ENCODE measurements at places on chromosomes 7 and 10.

DNA sequence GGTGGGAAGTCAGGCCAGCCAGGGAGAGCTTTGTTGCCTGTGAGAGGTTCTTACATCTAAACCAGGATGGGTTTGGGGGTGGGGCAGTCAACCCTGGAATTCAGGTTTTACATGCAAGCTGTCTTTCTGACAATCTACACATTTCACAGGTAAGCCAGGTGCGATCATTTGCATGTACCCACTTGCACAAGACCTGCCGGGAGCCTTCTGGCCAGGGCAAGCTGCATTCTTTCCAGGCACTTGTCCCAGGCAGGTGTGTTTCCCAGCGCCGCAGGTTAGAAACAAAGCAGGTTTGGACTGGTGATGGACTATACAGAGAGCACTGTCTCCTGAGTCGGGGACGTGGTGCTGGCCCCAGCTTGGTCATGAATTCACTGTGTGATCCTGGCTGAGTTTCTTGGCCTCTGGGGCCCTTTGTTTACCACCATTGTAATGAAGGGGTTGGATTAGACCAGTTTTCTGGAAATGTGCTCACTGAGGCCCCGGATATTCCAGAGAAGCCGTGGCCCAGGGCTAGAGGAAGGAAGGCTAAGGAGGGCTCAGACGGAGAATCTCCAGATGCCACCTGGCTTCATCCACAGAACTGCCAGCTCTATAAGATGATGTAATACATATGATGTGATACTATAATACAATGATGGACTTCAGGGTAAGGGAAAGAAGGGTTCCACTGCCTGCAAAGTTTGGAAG is 205.2 kb upstream of the SVIL start:
- no peak for DNase-seq

GRCh38 chr7:150370612-150371071 is 2.0 kb downstream of the REPIN1 start:
- no peak for DNase-seq

DNA sequence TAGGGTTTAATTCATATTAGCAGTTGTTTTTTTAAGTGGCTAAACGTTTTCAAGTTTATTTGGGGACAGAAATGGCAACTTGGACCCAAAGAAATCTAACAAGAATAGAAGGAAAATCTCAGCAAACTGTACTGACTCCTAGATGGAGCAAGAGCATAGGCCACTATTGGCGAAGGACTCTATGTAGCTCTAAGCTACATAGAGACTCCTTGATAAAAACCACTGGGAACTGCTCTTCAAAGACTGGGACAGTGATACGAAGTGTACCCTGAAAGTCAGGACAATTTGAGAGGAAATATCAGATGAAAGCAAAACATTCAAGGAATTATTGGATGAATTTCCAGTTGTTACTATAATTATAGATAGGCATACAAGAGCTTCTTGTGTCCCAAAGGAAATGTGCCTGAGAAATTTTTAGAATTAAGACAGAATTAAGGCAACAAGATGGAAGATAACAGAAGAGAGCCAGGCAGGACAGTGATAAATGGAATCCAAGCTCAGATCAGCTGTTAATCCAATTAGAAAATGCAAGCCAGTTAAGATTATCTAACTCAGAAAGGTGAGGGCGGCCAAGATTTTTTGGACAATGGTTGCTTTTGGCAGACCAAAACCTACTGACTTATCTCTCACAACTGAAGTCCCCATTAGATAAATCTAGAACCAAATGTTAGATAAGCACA is 103.7 kb upstream of the IFRD1 start:
- DNase-seq = no peak

GRCh38 chr7:30625283-30625682 is 30.6 kb downstream of the GARS1 start:
- no peak for DNase-seq

DNA sequence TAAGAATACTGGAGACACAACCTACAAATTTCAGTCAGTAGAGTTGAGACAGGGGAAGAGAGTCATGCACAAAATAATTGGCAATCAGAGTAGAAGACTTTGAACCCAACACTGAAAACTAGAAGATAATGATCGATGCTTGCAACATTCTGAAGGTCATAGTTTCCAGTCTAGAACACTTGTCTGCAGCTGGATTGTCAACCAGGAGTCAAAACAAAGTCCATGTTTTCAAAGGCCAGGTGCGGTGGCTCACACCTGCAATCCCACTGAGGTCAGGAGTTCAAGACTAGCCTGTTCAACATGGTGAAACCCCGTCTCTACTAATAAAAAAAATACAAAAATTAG is 26.8 kb upstream of the SMURF1 start:
- no peak for DNase-seq

DNA sequence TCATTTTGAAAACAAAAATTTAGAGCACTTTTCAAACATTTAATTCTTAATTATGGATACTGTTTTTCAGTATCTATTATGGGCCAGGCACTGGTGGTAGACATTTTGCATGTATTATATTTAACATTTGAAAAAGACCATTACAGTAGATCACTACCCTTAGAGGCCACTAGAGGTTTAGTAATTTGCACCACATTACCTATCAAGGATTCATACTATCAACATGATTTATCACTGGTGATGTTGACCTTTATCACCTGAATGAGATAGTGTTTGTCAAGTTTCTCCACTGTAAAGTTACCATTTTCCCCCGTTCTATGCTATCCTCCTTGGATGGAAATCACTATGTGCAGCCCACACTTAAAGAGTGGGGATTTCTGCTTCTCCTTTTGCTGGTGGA is 4.4 kb upstream of the SNX13 start:
- no peak for DNase-seq

DNA sequence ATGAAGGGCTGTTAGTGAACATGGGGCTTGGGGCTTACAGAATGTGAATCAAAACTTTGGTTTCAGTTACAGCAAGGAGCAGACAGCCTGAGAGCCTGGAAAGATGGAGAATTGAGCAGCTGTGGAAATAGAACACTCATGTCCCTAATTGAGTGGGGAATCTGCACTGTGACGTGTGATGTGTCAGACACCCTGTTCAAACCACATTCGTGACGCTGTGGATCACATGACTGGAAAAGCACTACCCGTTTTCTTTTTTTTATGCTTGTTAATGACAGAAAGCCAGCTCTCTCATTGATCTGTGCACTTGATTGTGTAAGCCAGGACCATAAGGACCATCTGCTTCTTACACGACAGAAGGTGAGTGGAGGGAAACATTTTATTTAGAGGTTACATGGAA is 15.1 kb upstream of the TBX20 start:
- peak; percentile 70 for DNase-seq

GRCh38 chr10:121088524-121088923 is 237.4 kb downstream of the WDR11 start:
- DNase-seq = no peak

GRCh38 chr7:36303202-36304098 is 86.2 kb upstream of the ANLN start:
- DNase-seq = peak; percentile 86

DNA sequence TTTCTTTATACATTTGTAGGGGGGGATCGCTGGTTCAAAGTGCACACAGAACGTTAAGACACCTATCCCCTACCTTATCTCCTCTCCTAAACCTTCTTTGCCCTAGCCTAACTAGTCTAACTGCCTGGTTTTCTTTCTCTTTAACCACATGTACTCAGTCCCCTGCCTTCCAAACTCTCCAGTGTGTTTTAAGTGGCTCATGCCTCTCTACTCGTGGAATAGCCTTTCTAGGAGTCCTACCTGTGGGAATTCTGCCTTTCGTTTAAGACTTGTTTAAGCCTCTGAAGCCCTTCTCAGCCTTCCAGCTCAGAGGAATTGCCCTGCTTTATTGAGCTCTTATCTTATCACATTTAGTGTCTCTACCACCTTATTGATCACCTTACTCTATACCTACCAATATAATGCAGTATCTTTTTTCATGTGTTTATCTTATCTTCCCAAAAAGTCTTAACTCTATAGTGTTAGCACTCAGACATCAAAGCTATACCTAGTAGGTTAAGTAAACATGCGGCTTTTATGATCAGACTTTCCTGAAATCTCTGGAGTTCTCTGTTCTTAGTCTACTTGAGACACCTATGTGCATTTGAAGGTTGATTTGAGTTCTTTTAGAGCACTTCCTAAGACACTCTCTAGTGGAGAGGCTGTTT is 50.7 kb downstream of the ARID5B start:
- no peak for DNase-seq

GRCh38 chr7:151261529-151261928 is 13.0 kb upstream of the SMARCD3 start:
- no peak for DNase-seq

Data from NCI-H2171 (cell line).